ENCODE measurements at places on chromosomes 2 and 18.

GRCh38 chr18:70450426-70451253 lies 161.8 kb downstream of the SOCS6 start:
- DNase-seq, result no peak

DNA sequence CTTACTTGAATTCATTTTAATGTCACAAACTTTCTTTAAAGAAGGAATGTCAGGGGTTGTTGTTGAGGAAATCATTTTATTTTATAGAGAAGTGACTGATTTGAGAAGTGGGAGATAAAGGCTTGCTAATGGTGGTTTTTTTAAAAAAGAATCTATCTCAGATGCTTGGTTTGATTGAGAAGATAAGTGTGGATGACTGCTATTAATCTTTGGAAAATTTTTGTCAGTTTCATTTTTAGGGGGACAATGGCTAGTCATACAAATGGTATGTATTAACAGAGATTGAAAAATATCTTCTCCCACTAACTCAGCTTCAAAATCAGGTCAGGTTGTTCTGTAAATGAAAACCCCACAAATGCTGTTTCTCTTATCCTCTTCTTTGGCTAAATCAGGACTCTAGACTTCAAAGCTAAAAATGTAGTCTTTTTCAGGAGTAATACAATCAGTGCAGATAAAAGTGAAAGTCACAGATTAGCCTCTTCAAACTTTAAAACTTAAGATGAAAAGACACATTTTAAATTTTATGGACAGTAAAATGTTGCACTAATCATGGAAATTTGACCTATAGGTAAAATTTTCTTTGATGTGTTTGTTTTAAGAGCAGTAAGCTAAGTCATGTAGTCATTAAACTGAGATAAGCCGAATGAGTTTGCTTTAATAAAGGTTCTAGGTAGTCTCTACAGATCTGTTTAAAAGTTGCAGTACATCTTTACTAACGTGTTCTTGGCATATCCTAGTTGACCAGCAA lies 674.2 kb upstream of the VRK2 start:
- no peak for DNase-seq

DNA sequence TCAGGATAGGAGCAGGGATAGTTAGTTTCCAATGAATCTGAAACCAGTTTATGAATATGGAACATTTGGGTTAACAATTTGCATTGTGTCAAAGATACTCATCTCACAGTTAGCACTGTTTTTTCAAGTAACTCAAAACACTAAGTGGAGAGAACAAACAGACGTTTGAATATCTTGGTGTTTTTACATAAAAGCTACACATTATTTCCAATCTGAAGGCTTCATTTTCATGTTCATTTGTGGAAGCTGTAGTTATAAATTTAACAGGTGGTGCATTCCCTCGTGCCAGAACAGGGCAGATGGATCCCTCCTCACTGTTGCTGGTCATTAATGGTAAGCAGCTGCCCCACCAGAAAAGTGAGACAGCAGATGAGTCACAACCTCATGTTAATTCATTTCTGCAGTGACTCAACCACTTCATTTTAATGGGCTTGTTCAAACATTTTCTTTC lies 286.9 kb downstream of the TMX3 start:
- no peak for DNase-seq

- no peak for DNase-seq
Observed at GRCh38 chr2:177553176-177553884, 160.8 kb downstream of the AGPS start.

GRCh38 chr2:19536136-19536535 lies 177.7 kb upstream of the OSR1 start:
- no peak for DNase-seq

DNA sequence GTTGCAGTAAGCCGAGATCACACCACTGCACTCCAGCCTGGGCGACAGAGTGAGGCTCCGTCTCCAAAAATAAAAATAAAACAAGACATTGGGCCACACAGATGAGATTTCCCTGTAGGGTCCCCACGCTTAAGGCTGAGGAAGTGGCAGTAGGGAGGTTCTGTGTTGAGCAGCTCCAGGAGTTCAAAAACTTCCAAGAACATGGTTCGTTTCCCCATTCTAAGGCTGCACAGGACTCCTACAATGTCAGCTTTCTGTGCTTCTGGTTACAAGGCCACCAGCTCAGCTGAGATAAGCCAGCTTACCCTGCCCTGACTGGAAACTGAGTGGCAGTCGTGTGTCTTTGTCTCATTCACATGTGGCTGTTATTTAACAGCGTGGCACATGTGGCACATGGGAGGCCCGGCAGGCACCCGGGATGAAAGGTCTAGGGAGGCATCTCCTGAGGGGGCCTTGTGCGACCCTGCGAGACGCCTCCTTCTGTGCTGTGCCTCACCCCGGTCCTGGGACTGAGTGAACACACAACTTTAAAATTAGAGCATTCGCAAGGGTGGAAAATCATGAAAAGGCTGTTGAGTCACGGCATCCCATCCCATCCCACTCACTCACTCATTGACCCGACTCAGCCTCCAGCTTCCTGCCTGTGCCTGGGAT lies 7.7 kb downstream of the ITGB1BP1 start:
- DNase-seq, result no peak

- no peak for DNase-seq
Observed at GRCh38 chr2:231059756-231060155, 3.1 kb downstream of the PSMD1 start.

DNA sequence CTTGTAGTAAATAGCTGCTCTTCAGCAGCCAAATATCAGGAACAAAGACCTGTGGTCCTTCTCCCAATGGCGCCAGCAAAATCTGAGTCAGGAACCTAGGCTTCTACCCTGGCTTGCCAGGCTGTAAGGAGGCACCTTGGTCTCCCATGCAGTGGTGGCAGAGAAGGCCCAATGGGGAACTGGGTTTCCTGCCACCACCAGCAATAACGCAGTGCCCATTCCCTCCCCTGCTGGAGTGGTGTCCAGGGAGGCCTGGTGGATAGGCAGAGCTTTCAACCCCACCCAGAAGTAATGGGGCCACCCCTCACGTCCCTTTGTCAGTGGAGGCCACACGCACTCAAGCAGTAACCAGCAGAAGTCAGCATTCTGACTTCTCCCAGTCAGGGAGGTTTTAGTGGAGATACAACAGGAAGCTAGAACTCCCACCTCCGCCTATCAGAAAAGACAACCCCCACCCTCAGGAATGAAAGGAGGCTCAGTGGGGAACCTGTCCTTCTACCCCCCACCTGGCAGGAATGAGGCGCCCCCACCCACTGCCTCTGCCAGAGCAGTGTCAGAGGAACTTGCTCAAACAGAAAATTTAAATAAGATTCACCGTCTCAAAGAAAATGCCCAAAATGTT lies 132.4 kb downstream of the COPS8 start:
- DNase-seq, result no peak

DNA sequence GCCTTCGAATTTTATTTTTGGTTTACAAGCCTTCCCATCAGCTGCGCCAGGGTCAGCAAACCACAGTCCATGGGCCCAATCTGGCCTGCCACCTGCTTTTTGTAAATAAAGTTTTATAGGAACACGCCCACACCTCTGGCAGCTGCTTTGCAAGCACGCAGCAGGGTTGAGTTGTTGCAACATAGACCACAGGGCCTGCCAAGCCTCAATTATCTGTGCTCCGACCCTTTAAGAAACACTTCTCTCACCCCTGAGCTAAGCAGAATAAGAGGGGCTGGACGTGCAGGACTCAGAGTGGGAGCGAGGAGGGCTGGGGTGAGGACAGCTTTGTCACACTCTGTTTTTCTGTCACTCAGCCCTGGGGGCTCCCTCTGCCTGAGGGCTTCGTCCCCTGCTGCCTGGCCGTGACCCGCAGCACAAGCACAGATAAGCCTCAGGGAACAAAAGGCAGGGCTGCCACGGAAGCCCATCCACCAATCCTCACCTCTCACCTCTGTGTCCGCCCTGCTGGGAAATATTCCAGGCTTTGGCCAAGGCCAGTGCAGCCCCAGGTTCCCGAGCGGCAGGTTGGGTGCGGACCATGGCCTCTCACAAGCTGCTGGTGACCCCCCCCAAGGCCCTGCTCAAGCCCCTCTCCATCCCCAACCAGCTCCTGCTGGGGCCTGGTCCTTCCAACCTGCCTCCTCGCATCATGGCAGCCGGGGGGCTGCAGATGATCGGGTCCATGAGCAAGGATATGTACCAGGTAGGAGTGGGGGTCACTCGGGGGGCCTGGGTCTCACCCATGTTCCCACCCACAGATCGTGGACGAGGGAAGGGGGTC lies at the start of gene AGXT:
AGXT (plus strand) TSS at position 539 of the 823 bp plus-strand sequence; CDS start at position 581, 42 bp downstream.
- no peak for DNase-seq

GRCh38 chr18:2538236-2538635 lies 33.1 kb downstream of the METTL4 start:
- no peak for DNase-seq

DNA sequence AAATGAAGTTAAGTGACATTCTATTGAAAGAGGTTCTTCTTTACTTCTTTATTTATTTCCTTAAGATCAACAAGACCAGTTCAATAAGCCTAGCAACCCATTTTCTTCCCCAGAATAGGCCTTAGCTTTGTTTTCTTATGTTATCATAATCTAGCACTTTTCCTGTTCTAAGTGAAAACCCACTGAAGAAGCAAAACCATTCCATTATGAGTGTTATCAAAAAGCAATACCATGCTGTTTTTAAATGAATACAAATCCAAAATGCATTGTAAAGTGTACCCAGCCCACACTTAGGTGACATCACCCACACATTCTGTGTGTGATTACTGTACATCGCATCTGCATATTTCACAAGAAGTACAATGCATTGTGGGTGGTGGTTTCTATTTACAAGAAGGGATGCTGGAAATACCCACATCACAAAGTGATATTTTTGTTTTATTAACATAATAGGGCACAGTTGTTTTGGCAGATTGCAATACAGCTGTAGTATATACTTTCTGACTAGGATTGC lies 679.5 kb downstream of the KCNJ3 start:
- DNase-seq, result peak; percentile 84

- DNase-seq, result no peak
Observed at GRCh38 chr2:12587228-12587627, 129.5 kb upstream of the TRIB2 start.

DNA sequence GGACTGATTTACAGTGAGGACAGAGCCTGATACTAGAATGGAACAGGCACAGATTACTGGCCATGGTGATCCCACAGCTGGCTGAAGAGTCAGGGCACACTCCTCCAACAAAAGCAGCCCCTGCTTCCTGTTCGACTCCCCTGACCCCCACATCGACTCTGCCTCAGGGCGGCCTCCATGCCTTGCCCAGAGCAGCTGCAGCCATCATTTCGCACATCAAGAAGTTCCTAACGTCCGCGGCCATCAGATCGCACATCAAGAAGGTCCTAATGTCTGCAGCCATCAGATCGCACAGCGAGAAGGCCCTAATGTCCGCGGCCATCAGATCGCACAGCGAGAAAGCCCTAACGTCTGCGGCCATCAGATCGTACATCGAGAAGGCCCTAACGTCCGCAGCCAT lies 192.8 kb upstream of the PXDN start:
- DNase-seq, result no peak

DNA sequence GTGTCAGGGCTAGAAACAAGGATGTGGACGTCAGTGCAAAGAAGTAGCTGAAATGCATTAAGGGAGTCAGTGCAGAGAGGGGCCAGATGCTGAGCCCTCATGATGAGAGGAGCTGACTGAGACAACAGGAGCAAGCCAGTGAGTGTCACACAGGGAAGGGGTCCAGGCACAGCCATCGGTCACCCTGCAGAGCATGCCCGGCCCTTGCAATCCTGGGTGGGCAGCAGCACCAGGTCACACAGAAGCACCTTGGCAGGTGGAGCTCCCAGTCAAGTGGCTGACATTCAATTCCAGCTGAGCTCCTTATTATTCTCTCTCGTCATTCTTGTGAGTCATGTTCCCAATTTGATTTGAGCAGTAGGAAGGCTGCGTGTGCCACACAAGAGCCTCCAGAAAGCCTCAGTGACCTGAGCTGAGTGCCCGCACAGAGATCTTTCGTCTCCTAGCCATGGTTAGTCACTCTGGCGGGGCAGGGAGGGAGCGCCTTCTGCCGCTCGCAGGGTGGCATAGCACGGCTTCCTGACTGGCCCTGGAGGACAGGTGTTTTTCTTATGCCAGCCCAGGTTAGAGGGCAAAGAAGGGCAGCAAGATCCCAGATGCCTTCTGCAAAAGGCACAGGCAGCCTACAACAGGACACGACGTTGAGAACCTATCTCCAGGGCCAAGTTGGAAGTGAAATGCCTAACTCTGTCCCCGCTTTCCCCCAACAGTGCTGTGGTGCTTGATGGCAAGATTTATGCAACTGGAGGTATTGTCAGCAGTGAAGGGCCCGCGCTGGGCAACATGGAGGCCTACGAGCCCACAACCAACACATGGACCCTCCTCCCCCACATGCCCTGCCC lies 220.9 kb downstream of the ATAD2B start:
- DNase-seq, result no peak

DNA sequence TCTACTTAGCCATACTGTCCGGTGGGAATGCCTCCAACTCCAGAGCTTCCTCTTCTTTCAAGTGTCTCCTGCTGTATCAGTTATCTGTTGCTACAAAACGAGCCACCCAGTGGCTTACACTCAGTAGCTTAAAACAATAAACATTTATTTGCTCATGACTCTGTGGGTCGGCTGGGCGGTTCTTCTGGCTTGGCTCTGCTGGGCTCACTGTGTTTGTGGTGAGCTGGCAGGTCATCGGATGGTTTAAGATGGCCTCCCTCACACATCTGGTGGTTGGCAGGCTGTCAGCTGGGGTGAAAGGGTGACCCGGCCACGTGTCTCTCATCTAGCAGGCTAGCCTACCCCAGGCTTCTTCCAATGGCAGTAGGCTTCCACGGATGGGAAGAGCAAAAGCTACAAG lies 122.4 kb upstream of the SLC1A4 start:
- DNase-seq, result no peak

- peak; percentile 46 for DNase-seq
Observed at GRCh38 chr18:13611142-13611600, 115.2 kb downstream of the FAM210A start.

DNA sequence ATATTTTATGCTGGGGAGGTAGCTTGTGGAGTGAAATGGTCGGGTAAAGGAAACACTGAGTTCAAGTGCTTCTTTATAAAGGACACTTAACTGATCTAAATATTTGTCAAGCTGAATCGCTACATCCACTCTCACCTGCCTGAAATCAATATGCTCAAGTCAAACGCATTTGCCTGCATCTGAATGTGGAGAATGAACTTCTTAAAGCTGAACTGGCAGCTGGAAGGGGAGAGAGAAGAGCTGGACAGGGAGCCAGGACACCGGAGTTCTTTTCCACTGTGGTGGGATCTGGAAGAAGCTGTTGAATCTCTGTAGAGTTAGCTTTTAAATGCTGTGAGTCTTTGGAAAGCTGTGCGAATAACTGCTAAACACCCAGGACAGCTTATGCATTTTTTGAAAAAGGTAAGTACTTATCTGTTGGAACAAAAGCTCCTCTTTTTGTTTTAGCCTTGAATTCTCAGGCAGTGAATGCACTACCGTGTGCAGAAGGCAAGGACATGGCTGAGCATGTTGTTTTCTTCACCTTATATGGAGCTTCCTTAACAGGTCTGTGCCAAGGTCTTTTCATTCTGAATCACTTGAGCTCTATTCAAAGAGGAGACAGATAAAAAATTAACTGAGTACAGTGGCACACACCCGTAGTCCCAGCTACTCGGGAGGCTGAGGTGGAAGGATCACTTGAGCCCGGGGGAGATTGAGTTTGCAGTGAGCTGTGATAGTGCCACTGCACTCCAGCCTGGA lies 74.2 kb upstream of the KLF7 start:
- no peak for DNase-seq

GRCh38 chr2:120110507-120110906 lies 97.6 kb downstream of the EPB41L5 start:
- DNase-seq, result no peak

GRCh38 chr2:58517881-58518280 lies 276.8 kb upstream of the FANCL start:
- DNase-seq, result no peak

All from T-helper 2 cell (primary cell).